ENCODE measurements at places on chromosomes 1 and 21. TPM values are rescaled to one million over a fixed set of nuclear protein-coding genes. Genes with fewer than 3 reads are reported as not detected.

CASQ1 gene
- total RNA-seq = not detected

C4BPA gene
- total RNA-seq = not detected

VASH2 gene
- total RNA-seq = 0.64 TPM

SEMA4A gene
- total RNA-seq = 4.6 TPM

CR1L gene
- total RNA-seq = not detected

SLC1A7 gene
- total RNA-seq = not detected
